ENCODE measurements at places on chromosomes 5 and 9.

GRCh38 chr9:71681708-71682272 is 86.5 kb downstream of the CEMIP2 start:
- no peak for DNase-seq

DNA sequence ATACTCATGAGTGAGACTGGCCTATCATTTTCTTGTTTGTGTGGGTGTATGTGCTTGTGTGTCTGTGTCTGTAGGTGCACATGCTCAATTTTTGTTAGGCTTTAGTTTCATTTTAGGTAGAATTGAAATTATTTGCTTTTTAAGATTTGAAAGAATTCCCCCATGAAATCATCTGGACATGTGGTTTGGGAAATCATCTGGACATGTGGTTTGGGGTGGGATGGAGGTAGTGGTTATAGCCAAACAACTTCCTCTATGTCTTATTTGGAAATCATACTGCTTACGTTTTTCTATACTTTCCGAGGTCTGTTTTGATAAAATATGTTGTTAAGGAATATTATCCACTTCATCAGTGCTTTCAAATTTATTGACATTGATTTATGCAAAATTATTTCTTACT is 485.4 kb upstream of the CLINT1 start:
- no peak for DNase-seq

GRCh38 chr9:35774907-35775635 is 16.3 kb upstream of the NPR2 start:
- DNase-seq, result no peak

DNA sequence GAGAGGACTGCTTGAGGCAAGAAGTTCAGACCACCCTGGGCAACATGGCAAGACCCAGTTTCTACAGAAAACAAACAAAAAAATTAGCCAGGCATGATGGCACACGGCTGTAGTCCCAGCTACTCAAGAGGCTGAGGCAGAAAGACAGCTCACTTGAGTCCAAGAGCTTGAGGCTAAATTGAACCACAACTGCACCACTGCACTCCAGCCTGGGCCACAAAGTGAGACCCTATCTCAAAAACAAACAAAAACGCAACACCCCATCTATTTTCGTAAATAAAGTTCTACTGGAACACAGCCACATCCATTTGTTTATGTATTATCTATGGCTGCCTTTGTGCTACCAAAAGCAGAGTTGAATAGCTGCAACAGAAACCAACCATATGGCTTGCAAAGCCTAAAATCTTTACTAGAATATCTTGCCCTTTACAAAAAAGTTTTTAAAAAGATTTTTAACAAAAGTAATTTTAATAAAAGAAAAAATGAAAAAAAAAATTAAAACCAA is 67.5 kb downstream of the SETX start:
- no peak for DNase-seq

DNA sequence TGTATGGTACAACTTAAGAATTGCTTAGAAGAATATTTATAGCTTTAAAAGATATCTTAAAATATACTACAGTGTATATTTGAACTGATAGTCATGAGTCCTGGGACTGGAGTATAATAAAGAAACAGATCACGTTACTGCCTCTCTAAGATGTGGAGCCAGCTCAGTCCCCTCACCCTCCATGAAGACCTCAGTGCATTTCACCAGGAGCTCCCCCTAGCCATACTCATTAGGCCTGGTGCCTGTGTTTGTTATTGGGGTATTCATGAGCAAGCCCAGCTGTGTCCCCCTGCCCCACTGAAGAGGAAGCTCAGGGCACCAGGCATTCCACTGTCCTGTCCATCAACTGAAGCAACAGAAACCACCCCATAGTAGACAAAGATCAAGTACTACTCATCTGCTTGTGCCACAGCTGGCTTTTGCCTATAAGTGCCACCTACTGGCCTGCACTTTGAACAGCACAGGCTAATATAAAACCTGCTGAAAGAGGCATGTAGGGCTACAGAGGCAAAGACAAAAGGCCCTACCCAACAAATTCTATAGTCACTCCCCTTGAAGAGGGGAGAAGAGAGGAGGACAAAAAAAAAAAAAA is 850.2 kb upstream of the NUDT12 start:
- no peak for DNase-seq

GRCh38 chr5:135064235-135064570 is 30.2 kb upstream of the PITX1 start:
- no peak for DNase-seq

- DNase-seq, result no peak
Measured at GRCh38 chr5:78287833-78288232, 6.7 kb downstream of the AP3B1 start.

- no peak for DNase-seq
Measured at GRCh38 chr5:64506567-64507263, 900 bp downstream of the RGS7BP start.

DNA sequence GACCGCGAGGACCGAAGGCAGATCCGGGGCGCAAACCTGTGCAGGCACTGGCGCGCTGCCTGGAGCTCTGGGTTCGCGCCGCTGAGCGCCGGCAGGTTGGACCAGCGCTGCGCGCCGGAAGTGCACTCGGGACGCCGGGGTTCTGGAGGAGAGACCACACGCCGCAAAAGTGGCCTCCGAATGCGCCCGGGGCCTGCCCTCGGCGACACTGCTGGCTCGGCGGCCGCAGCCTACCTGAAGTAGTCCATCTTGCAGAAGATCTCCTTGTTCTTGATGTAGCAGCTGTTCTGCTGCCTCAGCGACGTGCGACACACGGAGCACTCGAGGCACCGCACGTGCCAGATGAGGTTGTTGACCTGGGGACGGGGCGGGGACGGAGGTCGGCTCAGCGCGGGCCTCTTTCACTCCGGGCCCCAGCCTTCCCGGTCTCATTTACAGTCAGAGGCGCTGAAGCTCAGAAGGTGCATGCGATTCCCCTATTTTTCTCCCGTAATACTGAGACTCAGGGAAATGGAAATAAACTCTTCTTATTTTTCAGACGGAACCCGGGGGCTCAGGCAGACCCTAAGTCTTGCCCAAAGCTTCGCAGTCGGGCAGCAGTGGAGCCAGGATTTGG is 2.5 kb downstream of the LHX6 start:
- no peak for DNase-seq

- DNase-seq, result no peak
Measured at GRCh38 chr9:130820135-130820738, 14.8 kb upstream of the ABL1 start.

GRCh38 chr5:143892271-143892670 is 80.3 kb downstream of the HMHB1 start:
- no peak for DNase-seq

Measured in stimulated activated CD8-positive, alpha-beta memory T cell treated with anti-CD3 and anti-CD28 coated beads, Interleukin-4, amount 100 ng/mL, for 4 hours (primary cell).